Heart right ventricle (tissue), 16 donors: ENCODE measurements at places on chromosomes 3 and 15. TPM values are rescaled to one million over a fixed set of nuclear protein-coding genes. Genes with fewer than 3 reads are reported as not detected.

GRCh38 chr3:127769284-127770081 lies 52.8 kb downstream of the MGLL start:
- no peak for DNase-seq

Gene WDR93
- not detected for total RNA-seq

Gene EID1
- 201 TPM for total RNA-seq

GRCh38 chr15:47332481-47332880 lies 384.8 kb upstream of the SEMA6D start:
- DNase-seq, result no peak

Gene MCF2L2
- total RNA-seq, result 0.40 TPM

GRCh38 chr3:11819146-11819689 lies 27.5 kb downstream of the TAMM41 start:
- DNase-seq, result no peak

DNA sequence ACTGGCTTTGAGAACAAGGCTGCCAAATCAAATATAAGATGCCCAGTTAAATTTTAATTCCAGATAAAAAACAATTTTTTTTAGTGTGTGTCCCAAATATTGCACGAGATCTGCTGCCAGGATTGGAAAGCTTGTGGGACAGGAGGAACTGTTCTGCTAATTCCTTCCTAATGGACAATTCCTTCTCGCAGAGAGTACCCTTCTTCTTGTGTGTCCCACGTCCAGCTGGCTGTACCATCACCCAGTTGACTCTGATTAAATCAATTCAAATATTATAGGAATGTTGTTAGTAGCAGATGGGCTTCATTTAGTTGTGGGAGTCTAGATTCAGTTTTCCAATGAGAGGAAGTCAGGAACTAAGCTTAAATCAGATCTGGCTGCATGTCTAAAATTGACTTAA lies 347.9 kb upstream of the ATP10A start:
- DNase-seq, result no peak

DNA sequence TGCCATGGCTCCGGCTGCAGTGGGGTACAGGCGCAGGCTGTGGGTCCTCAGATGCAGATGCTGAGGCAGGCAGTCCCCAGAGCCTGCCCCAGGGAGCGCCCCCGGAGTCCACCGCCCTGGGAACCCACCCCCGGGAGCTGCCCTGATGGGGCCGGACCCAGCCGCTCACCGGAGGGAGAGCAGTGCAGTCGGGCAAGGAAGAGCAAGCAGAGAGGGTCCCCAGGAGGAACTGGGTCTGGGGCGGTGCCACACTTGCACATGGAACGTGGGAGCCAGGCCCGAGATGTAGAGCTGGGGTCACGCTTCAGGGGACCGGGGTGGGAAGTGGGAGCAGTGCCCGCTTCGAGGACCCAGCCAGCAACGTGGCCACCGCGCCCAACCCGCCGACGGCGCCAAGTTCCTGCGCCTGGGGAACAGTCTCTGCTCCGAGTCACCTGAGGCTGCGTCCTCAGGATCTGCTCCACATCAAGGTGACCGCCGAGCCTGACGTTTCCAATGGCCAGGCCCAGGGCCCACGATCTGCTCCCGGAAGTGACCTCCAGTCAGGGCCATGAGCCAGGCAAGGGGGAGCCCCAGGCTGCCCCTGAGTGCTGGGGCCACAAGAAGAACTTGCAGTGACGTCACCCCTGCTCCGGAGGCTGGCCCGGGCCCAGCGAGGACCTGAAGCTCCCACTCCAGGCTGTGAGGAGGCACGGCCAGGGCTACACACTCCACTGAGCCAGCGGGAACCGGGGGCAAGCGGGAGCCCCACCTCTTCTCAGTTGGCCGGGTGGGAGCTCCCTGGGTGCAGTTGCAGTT lies 27.0 kb upstream of the TFG start:
- DNase-seq, result peak; percentile 11
